ENCODE measurements at places on chromosomes 12 and 14.

DNA sequence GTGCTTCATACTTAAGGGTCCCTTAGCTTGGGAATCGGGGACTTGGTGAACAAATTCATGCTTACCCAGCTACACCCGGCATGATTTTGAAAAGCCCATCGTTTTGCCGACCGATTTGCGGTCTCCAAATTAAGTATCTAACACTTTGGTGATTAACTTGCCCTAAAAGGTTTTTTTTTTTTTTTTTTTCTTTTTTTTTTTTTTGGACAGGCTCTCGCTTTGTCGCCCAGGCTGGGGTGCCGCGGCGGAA lies 843 bp upstream of the HSP90AA1 start:
- DNase-seq, result no peak

- DNase-seq, result peak; percentile 63
These were observed 520 bp upstream of the MON2 start for GRCh38 chr12:62466018-62466593.

DNA sequence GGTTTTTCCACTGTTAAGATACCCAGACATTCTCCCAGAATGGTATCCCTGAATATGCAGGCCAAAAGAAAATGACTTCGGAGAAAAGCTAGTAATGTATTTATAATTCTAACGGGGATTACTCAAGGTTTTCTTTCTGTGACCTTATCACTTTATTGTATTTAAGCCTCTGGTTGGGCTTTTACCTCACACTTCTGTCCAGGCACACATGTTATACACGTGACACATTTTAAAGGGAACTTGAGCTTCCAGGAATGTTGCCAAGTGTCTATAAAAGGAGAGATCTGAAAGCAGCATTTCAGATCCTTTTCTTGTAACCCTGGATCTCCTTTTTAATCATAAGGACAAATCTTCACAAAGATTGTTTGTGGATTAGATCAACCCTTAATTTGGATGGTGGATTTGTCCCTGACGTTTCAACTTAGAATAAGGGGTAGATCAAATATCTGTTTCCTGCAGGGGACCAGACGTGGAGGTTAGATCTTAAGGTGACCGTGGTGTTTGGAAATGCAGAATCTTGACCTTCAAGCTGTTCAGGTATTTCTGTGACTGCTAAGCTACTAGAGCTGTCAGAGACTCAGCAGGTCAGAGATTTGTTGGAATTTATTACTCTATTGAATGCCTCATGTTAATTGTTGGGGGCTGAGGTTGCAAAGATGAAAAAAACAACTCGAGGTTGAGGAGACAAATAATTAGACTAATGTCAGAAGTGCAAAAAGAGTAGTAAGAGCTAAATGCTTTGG lies 1.5 kb downstream of the CIPC start:
- peak; percentile 64 for DNase-seq

DNA sequence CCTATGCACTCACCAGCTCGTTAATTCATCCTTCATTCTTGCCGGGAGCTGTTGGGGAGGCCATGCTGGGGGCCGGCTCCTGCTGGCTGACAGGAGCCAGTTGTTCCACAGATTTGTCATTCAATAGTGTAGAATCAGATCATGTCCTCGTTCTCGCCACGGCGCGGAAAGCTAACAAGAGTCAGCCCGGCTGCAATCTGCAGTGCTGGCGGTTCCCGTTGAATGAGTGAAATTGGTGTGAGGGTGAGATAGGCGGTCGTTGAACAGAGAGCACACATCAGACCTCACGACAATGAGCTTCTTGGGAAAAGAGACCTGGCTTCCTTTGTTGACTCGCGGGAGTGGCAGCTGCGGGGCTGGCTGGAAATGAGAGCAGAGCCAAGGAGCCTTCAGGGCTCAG lies 57.5 kb downstream of the KIF26A start:
- no peak for DNase-seq

DNA sequence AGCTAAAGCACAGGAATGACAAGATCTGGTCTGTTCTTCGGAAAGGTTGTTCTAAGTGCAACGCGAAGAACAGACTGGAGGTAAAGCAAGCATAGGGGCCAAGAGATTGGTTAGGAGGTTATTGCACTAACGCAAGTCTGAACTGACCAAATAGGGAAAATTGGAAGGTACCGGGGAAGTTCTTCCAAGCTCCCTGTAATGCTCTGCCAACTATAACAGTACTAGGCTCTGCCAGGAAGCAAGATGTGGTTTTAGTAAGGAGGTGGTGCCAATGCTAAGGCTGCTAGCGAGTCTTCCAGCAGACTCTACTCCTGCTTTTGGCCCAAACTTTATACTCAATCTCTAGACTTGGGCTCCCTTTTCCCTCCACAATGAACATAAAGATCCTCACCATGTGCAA lies 138.6 kb downstream of the PAWR start:
- DNase-seq, result no peak

DNA sequence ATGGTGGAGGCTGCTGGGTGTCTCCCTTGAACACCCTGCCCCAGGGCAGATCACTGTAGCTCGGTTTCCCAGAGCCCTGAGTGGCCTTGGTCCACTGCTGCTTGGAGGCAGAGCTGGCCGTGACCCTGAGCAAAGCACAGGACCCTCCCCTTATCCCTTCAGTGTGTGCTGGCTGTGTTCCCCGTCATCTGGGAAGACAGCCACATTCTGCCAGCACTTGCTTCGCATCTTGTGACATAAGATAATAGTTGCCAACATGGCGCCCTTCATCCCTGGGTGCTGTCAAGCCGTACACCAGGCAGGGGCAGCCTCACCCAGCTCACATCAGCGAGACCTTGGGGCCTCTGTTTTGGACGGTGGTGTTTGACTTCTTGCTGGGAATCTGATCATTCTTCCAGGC lies 12.1 kb upstream of the ALDH2 start:
- no peak for DNase-seq

GRCh38 chr14:65792208-65792905 lies 379.8 kb downstream of the FUT8 start:
- DNase-seq, result no peak

GRCh38 chr14:92224358-92224954 lies 98.5 kb upstream of the SLC24A4 start:
- peak; percentile 21 for DNase-seq

- no peak for DNase-seq
These were observed 136.0 kb downstream of the CRADD start for GRCh38 chr12:93813186-93813585.

- DNase-seq, result no peak
These were observed 10.4 kb downstream of the ASB2 start for GRCh38 chr14:93965946-93966474.

- no peak for DNase-seq
These were observed 119.8 kb downstream of the KICS2 start for GRCh38 chr12:64102339-64102738.

GRCh38 chr12:7716381-7716780 lies 5.1 kb downstream of the DPPA3 start:
- peak; percentile 65 for DNase-seq

DNA sequence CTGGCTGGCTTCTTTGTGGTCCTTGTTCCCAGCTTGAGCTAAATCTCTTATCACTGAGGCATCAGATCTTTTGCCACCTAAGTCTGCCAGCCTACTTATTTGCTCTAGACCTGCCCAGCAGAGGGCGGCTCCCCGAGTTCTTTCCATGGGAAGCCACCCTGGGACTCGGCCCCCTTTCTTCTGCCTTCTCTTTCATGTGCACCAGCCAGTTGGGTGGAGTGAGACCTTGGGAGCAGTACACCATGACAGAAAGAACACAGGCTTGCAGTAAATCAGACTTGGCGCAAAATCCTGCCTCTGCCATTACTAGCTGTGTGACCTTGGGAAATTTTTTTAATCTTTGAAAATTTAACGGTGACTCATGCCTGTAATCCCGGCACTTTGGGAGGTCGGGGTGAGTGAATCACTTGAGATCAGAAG lies 7.4 kb downstream of the SMAGP start:
- DNase-seq, result peak; percentile 73

All from suppressor macrophage (primary cell).